Breast epithelium (tissue), 4 donors: ENCODE measurements at places on chromosomes 16 and 17. TPM values are rescaled to one million over a fixed set of nuclear protein-coding genes. Genes with fewer than 3 reads are reported as not detected.

The C1QTNF8 gene
- not detected for total RNA-seq

The GLP2R gene
- 4.2 TPM for total RNA-seq

The COX10 gene
- total RNA-seq: 30.6 TPM

DNA sequence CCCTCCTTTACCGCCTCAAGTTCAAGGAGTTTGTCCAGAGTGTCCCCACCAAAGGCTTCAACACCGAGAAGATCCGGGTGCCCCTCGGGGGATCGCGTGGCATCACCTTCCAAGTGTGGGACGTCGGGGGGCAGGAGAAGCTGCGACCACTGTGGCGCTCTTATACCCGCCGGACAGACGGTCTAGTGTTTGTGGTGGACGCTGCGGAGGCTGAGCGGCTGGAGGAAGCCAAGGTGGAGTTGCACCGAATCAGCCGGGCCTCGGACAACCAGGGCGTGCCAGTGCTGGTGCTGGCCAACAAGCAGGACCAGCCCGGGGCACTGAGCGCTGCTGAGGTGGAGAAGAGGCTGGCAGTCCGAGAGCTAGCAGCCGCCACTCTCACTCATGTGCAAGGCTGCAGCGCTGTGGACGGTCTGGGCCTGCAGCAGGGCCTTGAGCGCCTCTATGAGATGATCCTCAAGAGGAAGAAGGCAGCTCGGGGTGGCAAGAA lies 1.1 kb downstream of the ARL4D start:
- peak overlapping the region; percentile 83 for H3K27ac ChIP-seq
- H3K36me3 ChIP-seq: no peaks in the 10 kb centered on the region
- H3K4me3 ChIP-seq: peak overlapping the region; percentile 73
- no peaks in the 10 kb centered on the region for H3K27me3 ChIP-seq
- DNase-seq: no peak
- H3K4me1 ChIP-seq: no peaks in the 10 kb centered on the region

DNA sequence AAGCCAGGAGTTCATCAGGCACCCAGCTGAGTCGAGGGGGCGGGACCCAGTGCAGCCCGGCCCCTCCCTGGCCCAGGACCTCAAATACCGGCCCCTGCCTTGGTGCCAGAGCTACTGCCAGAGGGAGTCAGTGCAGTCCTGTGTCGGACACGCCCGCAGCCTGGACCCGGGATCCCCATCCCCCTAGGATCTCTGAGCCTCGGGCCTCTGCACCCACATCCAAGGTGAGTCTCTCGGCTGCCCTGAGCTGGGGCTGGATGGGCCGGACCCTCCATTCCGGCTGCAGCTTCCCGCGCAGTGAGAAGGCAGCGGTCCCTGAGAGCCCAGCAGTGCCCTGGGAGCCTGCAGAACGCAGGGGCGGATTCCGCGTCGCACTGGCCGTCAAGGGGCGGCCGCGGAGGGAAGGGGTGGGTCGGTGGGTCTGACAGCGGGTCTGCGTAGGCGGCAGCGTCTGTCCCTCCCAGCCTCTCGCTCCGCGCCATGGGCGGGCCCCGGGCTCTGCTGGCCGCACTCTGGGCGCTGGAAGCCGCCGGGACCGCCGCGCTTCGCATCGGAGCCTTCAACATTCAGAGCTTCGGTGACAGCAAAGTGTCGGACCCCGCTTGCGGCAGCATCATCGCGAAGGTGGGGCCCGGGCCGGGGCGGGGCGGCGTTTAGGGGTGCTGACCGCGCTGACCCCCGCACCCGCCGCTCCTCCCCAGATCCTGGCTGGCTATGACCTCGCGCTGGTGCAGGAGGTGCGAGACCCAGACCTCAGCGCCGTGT lies at the start of gene DNASE1L2:
DNASE1L2 (plus strand) TSS at position 108 of the 765 bp plus-strand sequence; CDS start at position 481, 373 bp downstream.
- no peaks in the 10 kb centered on the region for H3K27me3 ChIP-seq
- peak within 1 kb of the TSS; percentile 34 for H3K4me3 ChIP-seq
- no peak for DNase-seq
- no peak within 1 kb of the TSS for H3K27ac ChIP-seq

GRCh38 chr17:11986942-11987329 lies 10.3 kb downstream of the ZNF18 start:
- H3K4me1 ChIP-seq: no peaks in the 10 kb centered on the region
- no peaks in the 10 kb centered on the region for H3K27me3 ChIP-seq
- DNase-seq: no peak
- H3K27ac ChIP-seq: no peak overlapping the region

DNA sequence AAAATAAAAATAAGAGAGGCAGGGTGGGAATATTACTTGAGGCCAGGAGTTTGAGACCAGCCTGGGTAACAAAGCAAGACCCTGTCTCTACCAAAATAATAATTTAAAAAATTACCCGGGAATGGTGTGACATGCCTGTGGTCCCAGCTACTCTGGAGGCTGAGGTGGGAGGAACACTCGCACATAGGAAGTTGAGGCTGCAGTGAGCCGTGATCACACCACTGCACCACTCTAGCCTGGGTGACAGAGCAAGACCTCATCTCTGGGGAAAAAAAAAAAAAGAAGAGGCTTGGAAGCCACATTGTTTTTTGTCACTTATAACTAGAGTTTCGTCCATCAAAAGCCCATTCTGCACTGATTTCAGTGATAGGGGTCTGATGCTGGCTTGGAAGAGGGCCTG lies 3.3 kb upstream of the TMEM235 start:
- no peak overlapping the region for H3K4me3 ChIP-seq
- DNase-seq: no peak
- H3K36me3 ChIP-seq: no peaks in the 10 kb centered on the region
- no peaks in the 10 kb centered on the region for H3K4me1 ChIP-seq
- H3K27me3 ChIP-seq: peaks cover 5% of the 10 kb centered on the region

GRCh38 chr17:17448723-17449122 lies 28.1 kb upstream of the MED9 start:
- no peaks in the 10 kb centered on the region for H3K27me3 ChIP-seq
- no peak overlapping the region for H3K4me3 ChIP-seq
- DNase-seq: no peak
- H3K36me3 ChIP-seq: no peaks in the 10 kb centered on the region
- H3K27ac ChIP-seq: no peak overlapping the region

GRCh38 chr16:4682084-4682591 lies 11.2 kb upstream of the NUDT16L1 start:
- no peak for DNase-seq
- no peaks in the 10 kb centered on the region for H3K27me3 ChIP-seq
- H3K36me3 ChIP-seq: no peaks in the 10 kb centered on the region
- peaks cover 4% of the 10 kb centered on the region for H3K4me1 ChIP-seq
- H3K4me3 ChIP-seq: no peak overlapping the region

DNA sequence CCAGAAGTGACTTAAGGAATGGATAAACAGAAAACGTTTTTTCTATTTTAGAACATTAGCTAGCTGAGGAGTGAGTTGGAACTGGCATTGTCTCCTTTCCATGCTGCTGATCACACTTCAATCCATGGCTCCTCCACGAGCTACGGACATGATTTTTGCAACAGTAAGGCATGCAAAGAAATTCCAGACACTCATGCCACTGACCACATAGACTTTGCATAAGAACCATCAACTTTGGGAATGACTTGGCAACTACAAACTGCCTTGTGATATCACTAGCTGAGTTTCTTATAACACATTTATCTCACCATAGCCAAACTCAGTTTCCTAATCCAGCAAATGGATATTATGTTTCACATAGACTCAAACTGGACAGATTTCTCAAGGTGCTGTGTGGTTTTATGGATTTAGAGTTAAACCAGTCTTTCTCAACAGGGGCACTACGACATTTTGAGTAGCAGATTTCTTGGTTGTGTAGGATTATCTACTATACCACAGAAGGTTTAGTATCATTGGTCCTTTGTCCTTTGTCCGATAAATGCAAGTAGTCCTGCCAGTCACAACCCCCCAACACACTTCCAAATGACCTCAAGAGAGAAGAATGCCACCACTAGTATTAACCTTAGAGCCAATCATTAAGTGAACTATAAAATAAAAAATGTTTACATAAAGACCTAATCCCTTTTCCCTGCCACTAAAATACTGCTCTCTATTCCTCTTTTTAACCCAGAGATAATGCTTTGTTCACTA lies 48.3 kb upstream of the C17orf78 start:
- H3K36me3 ChIP-seq: no peaks in the 10 kb centered on the region
- H3K27ac ChIP-seq: no peak overlapping the region
- DNase-seq: no peak
- no peaks in the 10 kb centered on the region for H3K27me3 ChIP-seq
